CD4-positive, alpha-beta T cell treated with Interleukin-2 at 100 ng/mL for 4 hours (primary cell): ENCODE measurements at places on chromosomes 5 and 9.

GRCh38 chr9:96638606-96639364 lies 16.3 kb downstream of the PRXL2C start:
- no peak for DNase-seq

- no peak for DNase-seq
Measured at GRCh38 chr5:135076801-135077200, 42.8 kb upstream of the PITX1 start.

DNA sequence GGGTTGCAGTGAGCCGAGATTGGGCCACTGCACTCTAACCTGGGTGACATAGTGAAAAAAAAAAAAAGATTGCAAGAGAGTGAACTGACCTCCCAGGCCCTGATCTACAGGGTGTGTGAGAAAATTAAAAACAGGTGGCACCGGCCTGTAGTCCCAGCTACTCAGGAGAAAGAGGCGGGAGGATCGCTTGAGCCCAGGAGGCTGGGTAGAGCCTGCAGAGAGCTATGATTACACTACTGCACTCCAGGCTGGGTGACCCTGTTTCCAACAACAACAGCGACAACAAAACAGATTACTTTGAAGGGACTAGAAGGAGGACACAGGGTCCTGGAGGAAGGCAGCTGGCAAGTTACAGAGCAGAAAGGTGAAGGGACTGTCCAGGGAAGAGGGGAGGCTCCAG lies 42.2 kb upstream of the FABP6 start:
- no peak for DNase-seq

DNA sequence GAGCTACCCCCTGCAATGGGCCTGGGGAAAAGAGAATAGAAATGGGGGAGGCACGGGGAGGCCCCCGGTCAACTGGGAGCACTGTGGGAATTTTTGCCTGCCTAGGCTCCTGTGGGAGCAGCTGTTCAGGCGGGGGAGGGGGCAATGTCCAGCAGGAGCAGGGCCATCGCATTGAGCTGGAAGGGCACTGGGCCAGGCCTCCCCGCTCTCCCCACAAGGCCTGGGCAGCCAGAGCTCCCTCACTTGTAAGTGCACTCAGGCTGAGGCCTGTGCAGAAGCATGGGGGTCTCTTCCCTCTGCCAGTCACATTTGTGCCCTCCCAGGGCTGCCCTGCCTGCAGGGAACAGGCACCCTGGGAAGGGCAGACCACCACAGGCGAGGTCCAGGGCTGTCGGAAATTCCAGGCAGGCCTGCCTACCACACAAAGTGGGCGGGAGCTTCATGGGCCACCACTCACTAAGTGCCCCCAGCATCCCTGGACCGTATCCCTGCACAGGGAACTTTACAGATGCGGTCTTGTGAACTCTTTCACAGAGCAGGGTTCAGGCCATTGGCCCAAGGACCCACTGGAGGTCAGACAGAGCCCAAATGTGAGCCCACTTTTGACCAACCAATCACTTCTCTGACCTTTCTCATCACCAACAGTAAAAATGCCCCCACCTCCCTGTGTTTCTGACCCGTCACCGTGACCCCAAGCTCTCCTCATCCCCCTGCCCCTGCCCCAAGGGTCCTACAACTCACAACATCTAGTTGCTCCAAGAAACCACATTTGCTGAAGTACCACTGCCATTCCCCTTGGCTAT lies 1.0 kb upstream of the CFAP157 start:
- no peak for DNase-seq

- DNase-seq: no peak
Measured at GRCh38 chr9:136104916-136105315, 9.8 kb upstream of the NACC2 start.
